Stimulated activated CD4-positive, alpha-beta T cell treated with anti-CD3 and anti-CD28 coated beads, Interleukin-4, amount 100 ng/mL, for 24 hours (primary cell): ENCODE measurements at places on chromosomes 3 and 15.

GRCh38 chr15:40489274-40490175 is 18.7 kb downstream of the CHST14 start:
- DNase-seq, result no peak

GRCh38 chr3:147875498-147875897 is 466.3 kb downstream of the ZIC1 start:
- DNase-seq, result no peak

- DNase-seq, result no peak
Measured at GRCh38 chr3:141305436-141305835, 62.9 kb upstream of the ZBTB38 start.

- no peak for DNase-seq
Measured at GRCh38 chr3:484341-484740, 287.8 kb downstream of the CHL1 start.

DNA sequence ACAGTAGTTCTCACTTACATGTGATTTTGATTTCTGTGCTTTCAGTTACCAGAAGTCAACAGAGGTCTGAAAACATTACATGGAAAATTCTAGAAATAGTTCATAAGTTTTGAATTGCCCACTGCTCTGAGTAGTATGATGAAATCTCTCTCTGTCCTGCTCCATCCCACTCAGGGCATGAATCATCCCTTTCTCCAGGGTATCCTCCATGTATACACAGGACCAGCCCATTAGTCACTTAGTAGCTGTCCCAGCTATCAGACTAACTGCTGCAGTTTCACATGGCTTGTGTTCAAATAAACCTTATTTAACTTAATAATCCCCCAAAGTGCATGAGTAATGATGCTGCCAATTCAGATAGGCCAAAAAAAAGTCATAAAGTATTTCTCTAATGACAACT is 38.6 kb downstream of the EPHA3 start:
- no peak for DNase-seq

DNA sequence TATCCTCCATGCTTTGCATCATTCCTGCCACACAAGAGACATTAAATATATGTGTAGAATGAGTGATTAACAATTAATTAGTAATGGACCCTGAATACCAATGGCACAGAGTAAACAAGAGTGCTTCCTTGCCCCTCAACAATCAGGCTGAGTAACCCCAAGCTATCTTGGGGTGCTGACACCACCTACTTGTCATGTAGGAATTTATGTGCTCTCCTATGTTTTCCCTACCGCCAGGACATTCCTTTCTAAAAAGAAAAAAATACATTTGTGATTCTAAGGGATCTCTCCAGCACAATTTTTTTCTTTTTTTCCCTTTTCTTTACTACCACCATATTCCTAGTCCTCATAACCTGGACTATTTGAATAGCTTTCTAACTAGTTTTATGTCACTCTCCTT is 449.1 kb downstream of the MFSD1 start:
- DNase-seq, result no peak

- DNase-seq, result no peak
Measured at GRCh38 chr3:171566803-171567422, 106.7 kb upstream of the TNIK start.
